Activated T-cell treated with anti-CD3 and anti-CD28 coated beads for 24 hours (primary cell): ENCODE measurements at places on chromosomes 4 and X.

GRCh38 chr4:155972098-155972497, 18.4 kb upstream of the CTSO start:
- DNase-seq: no peak

DNA sequence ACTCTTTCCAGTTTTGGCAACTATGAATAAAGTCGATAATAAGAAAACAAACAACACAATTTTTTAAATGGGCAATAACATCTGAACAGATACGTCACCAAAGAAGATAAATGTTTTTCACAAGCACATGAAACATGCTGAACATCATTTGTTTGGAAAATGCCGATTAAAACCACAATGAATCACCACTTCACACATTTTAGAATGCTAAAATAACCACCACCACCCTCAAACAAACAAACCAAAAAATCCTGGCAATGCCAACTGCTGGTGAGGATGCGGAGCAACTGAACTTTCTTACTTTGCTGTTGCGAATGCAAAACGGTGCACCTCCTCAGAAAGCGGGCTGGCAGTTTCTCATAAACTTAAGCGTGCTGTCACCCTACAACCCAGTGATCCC, 115.9 kb downstream of the NSUN7 start:
- no peak for DNase-seq

DNA sequence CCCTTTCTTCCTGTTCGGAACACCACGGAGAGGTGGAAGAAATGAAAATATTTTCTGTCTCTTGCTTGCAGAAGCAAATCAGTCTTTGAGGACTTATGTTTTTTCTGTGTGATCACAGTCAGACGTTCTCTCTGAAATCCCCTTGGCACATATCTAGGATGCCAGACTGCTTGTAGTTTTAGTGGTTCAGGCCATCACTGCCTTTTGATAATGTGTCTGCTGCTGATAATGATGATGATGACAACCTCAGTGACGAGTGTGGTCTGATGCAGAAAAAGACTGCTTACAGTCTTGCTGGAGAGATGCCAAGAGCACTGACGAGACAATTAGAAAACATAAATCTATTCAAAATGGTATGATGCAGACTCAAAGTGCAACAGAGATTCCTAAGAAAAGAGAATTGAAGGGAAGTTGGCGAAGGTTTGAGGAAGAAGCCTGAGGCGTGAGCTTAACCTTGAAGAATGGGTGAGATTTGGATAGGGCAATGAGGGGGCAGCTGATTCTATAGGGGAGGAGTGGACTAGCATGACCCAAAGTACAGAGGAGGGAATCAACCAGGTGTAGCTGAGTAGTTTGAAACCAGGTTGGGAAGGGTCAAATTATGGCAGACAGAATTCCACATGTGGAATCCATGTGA, 7.9 kb downstream of the RAB33A start:
- no peak for DNase-seq

DNA sequence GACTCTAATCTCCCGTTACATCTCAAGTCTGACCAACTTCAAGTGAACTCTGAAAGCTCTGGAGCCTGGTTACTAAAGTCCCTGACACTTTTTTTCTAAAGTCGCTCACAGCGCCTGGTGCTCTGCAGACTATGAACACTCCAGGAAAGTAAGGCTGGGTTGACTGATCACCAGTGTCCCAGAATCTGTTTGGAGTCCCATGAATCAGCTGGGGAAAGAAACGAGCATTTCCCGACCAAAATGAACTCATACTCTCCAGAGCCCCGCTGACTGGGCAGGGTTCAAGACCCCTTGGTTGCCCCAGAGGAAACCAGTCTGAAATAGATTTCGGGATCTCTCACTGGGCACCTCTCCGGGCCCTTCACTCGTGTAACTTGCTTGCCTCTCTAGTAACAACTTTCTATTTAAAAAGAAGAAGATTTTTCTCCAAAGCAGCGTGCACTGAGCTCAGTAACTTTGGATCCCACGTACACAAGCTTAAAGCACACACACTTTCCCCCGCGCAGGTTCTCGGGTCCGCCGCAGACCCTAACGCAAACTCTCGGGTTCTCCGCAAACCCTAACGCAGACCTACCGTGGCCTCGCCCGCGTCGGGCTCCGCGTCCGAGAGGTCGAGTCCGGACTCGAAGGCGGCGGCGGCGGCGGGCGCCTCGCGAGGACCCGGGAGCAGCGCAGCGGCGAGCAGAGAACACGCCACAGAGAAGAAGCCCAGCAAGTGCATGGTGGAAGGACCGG, 964 bp downstream of the VEGFC start:
- no peak for DNase-seq

DNA sequence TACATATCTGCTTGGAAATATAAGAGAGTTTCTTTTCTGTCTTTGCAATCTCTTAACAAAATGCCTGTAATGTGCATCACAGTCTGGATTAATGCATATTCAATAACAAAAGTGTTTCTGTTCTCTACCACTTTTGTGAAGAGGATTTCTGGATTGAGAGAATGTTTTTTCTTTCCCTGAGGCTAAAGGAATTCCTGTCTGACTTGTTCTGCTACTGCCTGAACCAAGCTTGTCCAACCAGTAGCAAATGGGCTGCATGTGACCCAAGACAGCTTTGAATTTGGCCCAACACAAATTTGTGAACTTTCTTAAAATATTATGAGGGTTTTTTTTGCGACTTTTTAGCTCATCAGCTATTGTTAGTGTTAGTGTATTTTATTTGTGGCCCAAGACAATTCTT, 1133.9 kb downstream of the SH3BGRL start:
- no peak for DNase-seq

DNA sequence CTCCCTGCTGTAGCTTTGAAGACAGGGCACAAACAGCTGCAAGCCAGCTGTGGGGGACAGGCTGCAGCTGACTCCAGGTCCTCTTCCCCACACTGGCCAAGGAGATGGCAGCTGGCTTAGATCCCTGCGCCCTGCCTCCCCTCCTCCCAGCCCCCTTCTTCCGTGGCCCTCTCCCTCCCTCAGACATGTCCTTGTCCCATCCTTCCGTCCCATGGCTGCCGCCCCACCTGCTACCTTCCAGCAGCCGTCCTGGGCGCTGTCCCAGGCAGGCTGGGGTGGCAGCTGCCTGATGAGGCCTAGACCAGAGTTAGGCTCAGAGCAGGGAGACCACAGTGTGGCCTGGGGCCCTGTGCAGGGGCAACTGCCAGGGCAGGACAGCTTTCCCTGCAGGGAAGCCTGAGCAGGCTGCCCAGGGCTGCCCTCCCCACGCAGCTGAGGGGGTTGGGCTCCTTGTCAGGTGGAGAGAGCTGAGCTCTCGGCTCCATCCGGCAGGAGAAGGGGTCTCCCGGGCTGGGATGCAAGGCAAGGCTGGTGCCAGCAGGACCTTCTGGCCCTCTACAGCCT, 3.3 kb upstream of the BGN start:
- DNase-seq: no peak

- no peak for DNase-seq
Measured at GRCh38 chr4:106355193-106355592, 13.4 kb downstream of the GIMD1 start.

DNA sequence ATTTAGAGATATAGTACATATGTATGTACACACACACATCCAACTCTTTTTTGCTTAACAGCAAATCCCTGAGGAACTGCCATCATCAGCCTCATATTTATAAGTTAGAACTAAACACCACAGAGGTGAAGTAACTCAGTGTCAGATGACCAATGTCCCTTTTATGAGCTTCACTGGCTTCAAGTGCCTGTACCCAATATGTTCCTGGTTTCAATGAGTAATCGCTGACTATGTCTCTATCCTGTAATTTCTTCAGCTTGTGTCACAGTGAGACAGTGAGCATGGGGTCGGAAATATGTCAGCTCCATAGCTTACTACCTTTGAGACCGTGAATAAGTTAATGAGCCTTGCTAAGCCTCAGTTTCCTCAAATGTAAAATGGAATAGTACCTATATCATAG, 136.2 kb upstream of the RASGEF1B start:
- DNase-seq: no peak

DNA sequence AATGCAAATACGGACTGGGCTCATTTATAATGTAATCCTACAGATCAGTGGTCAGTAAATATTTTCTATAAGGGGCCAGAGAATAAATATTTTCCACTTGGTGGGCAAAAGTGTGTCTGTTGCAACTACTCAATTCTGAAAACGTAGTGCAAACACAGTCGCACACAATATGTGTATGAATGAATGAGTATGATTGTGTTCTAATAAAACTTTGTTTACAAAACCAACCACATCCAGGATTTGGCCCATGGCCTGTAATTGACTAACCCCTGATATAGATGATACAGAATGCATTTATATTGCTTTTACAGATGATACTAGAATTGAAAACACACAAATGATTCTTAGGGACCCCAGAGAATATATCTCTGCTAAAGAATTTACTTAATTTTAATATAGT, 197.6 kb downstream of the ASB9 start:
- DNase-seq: no peak

GRCh38 chr4:185713731-185714130, 98.3 kb downstream of the SORBS2 start:
- no peak for DNase-seq

- DNase-seq: no peak
Measured at GRCh38 chrX:53065104-53065503, 16.5 kb downstream of the GPR173 start.

- DNase-seq: no peak
Measured at GRCh38 chr4:140571620-140572019, 2.9 kb upstream of the UCP1 start.

- DNase-seq: no peak
Measured at GRCh38 chr4:87967193-87967592, 8.3 kb upstream of the SPP1 start.

DNA sequence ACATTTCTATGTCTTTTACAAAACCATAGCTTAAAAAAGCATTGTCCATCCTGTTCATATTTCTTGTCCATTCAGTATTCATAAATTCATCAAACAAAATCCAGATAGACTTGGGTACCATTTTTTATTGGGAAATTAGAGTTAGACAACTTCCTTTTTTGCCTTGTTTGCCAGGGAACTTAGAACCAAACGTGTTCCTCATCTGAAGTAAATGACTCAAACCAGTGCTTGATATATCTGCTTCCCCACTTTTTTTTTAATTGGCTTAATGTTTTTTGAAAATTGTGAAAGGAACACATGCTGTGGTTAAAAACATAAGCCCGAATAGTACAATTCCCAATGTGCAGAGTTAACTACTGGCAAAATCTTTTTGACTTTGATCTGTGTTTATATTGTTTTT, 44.2 kb downstream of the DLG3 start:
- no peak for DNase-seq
